ENCODE measurements at places on chromosomes 5 and 9. TPM values are rescaled to one million over a fixed set of nuclear protein-coding genes. Genes with fewer than 3 reads are reported as not detected.
A peak's percentile ranks its signal among the peaks of the same experiment; 100 is the strongest.

- no peak for DNase-seq
These were observed 54.8 kb downstream of the MAPKAP1 start for GRCh38 chr9:125652233-125652594.

The LRSAM1 gene
- total RNA-seq, result 17.1 TPM

DNA sequence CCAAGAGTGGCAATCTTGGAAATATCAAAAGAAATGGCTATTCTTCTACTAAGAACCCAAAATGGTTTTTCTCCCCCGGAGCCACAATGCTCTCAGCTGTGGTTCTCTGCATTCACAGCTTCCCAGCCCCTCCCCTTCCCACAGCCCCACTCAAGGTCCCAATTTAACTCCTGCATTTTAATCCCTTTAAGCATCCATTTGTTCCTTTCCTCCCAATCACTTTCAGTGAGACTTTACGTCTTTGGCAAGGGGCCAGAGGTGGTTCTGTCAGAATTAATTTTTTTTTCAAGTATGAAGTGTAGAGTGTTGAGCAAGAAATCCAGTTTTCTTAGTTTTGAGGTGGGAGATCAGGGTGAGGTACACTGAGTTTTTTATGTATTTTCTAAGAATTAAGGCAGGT lies 256.9 kb downstream of the GLIS3 start:
- DNase-seq, result no peak

The IL9 gene
- total RNA-seq, result not detected

DNA sequence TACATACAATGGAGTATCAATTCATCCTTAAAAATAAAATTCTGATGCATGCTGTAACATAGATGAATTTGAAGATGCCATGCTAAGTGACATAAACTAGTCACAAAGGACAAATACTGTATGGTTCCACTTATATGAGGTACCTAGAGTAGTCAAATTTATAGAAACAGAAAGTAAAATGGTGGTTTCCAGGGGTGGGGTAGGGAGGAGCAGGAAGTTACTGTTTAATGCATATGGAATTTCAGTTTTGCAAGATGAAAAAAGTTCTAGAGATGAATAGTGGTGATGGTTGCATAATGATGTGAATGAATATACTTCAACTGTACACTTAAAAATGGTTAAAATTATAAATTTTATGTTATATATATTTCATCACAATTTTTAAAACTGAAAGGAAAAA lies 57.3 kb upstream of the FNIP1 start:
- no peak for DNase-seq

GRCh38 chr9:74557571-74557970 lies 60.4 kb downstream of the RORB start:
- no peak for DNase-seq

GRCh38 chr9:78014776-78015175 lies 16.8 kb downstream of the GNAQ start:
- no peak for DNase-seq

The SLC28A3 gene
- total RNA-seq, result 0.58 TPM

The CCDC180 gene
- 0.29 TPM for total RNA-seq

The AP3S1 gene
- 144 TPM for total RNA-seq

DNA sequence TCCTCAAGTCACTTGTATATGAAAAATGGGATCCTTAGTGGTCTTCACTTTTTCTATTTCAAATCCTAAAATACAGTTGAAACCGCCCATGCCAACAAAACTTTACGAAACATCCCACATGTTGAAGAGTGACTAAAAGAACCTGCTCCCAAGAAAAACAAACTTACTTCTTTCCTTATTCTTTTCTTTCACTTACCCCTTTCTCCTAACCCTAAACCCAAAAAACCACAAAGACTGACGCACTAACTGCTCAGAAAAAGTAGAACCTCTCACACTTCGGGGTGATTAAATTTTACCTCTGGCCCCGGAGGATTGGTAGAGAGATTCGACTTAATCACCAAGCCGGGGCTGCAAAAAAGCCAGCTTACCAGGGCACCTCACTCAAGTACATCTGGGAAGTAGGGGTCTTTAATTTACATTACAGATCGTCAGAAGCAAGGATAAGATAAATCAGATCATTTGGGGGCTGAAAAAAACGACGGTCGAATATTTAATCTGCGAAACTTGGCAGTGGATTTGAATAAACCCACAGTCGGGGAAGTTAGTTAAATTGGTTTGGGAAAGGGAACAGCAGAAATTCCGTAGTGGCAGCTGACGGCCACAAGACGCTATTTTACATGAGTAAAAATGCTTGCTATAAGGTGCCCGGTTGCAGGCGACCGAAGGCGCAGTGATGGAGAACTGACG lies 1.3 kb downstream of the CDO1 start:
- no peak for DNase-seq

DNA sequence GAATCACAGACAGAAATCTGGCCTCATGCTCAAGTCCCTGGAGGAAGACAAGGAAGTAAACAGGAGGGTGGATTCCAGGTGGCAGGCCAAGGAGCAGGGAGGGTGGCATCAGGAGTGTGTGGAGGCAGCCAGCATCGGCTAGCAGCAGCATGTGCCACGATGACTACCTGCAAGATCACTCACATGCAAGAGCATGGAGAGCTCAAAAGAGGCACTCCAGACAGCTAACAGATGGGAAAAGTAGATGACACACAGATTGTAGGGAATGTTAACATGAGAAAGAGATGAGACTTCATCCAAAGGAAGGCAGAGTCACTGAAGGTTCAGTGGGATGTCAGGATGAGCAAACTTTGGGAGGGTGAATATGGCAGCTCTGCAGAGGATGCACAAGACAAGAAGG lies 104.3 kb downstream of the SEMA5A start:
- no peak for DNase-seq

GRCh38 chr9:17219261-17219660 lies 84.4 kb downstream of the CNTLN start:
- DNase-seq, result no peak

- no peak for DNase-seq
These were observed 8.2 kb upstream of the ZFYVE16 start for GRCh38 chr5:80399526-80400239.

DNA sequence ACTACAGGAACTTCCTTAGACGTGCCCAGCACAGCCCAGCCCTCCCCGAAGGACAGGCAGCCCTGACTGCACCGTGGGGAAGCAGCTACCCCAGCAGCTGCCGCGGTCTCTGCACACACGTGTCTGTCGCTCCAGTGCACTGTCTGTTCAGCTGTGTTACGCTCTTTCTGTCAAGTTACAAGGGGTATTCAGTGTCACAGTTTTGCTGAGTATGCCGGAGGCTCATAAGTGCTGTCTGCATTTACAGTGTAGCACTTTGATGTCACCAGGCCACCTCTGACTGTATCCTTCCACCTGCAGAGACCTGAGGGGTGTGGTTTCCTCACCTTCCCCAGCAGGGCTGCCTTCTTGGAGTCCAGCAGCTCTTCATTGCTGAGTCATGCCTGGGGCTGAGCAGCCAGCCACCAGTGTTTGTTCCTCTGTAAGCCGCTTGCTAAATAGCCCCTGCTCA lies 126.8 kb downstream of the EHMT1 start:
- no peak for DNase-seq

The GMCL2 gene
- not detected for total RNA-seq

GRCh38 chr5:57770039-57770438 lies 287.4 kb upstream of the ACTBL2 start:
- no peak for DNase-seq

GRCh38 chr5:178849316-178849715 lies 10.4 kb upstream of the ZNF354B start:
- DNase-seq, result no peak

DNA sequence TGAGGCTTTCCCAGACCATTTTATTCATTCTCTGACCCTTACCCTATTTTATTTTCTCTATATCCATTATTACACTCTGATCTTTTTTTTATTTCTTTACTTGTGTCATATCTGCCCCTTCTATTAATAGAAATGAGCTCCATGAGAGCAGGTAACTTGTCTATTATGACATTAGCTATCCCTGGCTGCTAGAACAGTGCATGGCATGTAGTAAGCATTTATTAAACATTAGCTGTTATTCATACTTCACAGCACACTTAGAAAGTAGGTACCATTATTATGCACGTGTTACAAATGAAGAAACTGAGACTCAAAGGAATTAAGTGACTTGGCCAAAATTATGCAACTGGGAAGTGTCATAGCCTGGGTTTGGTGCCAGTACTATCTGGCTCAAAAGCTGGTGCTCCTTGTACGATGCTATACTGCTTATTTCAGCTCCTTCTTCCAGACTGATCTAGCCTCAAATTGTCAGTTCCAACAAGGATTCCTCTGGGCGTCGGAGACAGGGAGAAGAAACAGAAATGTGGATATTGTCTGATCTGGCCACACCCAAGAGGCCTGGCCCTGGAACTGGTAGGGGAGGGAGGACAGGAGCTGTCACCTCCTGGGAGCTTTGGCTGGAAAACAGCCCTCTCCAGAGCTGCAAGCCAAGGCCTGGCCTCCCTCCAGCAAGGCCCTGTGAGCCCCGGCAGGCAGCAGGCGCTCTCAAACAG lies 10.8 kb upstream of the NIPAL4 start:
- no peak for DNase-seq

GRCh38 chr9:70147651-70148050 lies 104.0 kb downstream of the MAMDC2 start:
- no peak for DNase-seq

DNA sequence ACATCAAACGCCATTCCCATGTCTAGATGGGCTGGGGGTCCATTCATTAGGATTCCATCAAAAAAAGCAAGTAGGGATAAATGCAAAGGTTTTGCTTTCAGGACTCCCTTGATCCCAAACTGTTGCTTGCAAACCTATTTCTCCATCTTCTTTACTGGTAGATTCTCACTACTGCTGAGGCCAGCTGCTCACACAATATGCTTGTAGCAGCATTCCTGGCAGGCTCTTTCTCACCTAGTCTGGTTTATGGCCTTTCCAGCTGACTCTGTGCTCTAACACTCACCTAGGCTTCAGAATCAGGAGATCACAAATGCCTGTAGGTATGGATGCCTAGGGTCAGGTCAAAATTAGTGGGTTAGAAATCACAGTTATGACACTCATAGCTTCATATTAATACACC lies 274.7 kb downstream of the GABRB2 start:
- DNase-seq, result no peak

The PCA3 gene
- not detected for total RNA-seq

GRCh38 chr5:371811-372555 lies 50.5 kb downstream of the AHRR start:
- DNase-seq, result no peak

- no peak for DNase-seq
These were observed 12.1 kb upstream of the HAUS6 start for GRCh38 chr9:19114680-19115270.

The FAM221B gene
- not detected for total RNA-seq

GRCh38 chr5:9149988-9150387 lies 395.9 kb downstream of the SEMA5A start:
- DNase-seq, result peak; percentile 42

GRCh38 chr9:11931751-11932150 lies 761.4 kb upstream of the TYRP1 start:
- no peak for DNase-seq

The TEX48 gene
- total RNA-seq, result not detected

The OSMR gene
- total RNA-seq, result 20.1 TPM

DNA sequence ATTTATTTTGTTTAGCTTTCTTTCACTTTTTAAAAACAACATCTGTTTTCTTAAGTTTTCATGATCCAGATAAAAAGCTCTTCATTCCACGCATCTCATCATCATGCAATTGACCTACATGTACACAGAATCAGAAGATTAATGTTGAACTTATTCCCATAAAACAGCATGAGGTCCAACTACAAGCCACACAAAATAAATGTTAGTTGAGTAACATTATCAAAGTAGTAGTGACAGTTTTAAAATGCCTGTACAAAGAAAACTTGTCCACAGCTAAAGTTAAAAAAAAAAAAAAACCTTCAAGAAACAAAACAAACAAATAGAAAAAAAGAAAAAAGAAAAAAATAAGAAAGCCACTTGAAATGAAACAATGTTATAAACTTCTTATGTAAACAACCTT lies 846.3 kb downstream of the TLE1 start:
- DNase-seq, result no peak

GRCh38 chr5:40001796-40002195 lies 577.0 kb upstream of the DAB2 start:
- DNase-seq, result no peak

DNA sequence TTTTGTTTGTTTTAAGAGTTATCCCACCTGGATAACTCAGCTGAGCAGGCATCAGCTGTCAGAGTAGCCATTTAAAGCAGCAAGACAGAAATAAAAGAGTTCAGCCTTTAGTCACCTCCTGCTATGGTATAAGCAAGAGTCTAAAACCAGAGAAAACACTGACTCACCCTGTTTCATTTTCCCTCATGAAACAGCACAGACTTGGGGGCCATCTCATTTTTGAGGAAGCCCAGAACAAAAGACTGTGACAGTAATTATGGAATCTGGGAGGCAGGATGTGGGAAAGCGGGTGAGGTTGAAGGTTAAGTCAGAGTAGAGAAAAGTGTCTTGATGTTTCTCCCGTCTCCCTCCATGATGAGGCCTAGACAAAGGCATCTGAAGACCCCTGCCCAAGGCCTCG lies 90.2 kb upstream of the FAM174A start:
- no peak for DNase-seq

The MARCOL gene
- total RNA-seq, result not detected

DNA sequence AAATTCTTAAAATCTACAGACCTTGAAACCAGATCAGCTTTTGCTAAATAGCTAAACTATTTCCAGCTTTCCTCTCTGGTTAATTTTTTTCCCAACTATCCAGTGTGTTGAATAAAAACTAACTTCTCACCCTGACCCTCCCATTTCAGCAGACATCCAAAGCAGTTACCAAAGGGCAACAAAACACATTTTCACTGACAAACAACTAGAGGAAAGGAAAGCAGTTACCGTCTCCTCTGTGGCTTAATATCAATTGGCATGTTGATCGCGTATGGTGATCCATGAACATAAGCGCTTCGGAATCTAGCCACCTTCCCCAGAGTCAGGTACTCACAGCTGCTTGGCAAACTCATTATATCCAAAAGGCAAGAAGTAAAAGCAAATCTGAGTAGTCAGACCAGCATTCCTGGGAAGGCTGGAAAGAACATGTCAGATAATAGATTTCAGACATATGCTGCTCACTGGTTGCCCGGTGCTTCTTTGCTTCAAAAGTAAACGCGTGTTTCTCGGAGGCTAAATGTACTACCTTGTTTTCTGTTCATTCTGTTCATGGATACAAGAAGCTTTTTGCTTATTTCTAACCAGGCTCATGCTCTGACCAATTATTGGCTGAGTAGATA lies 463.4 kb downstream of the PDE4D start:
- DNase-seq, result peak; percentile 54
